ENCODE measurements at places on chromosomes 3 and 15.

GRCh38 chr3:157120071-157120892, 39.7 kb downstream of the CCNL1 start:
- DNase-seq = no peak

- no peak for DNase-seq
These were observed 83.2 kb upstream of the PLSCR4 start for GRCh38 chr3:146334151-146334550.

DNA sequence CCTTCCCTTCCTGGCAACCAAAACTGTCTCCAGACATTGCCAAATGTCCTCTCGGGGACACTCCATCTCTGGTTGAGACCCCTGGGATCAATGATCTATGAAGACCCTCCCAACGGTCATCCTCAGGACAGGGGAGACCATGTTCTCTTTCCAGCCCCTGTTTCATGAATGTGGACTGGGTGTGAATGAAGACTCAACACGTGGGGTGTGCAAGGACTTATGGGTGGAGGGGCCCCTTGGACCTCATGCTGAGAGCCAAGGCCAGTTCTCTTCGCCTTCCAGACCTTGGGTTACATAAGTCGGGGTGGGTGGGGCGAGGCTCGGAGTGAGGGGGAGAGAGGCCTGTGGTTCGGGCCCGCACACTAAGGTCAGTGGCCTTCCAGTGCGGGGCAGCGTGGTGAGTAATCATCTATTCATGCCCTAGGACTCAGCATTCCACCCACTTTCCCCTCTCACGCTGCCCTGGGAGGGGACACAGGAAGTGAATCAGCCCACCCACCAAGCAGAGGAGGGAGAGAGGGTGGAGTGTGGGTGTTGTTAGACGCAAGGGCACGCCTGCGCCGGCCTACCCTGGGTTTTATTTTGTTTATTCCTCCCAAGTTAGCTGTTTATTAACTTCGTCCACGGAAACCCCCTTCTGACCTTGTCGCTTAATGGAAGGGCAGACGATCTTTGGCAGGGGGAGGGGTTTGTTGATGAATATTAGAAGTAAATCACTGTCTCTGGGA, 6.7 kb downstream of the PAQR5 start:
- no peak for DNase-seq

DNA sequence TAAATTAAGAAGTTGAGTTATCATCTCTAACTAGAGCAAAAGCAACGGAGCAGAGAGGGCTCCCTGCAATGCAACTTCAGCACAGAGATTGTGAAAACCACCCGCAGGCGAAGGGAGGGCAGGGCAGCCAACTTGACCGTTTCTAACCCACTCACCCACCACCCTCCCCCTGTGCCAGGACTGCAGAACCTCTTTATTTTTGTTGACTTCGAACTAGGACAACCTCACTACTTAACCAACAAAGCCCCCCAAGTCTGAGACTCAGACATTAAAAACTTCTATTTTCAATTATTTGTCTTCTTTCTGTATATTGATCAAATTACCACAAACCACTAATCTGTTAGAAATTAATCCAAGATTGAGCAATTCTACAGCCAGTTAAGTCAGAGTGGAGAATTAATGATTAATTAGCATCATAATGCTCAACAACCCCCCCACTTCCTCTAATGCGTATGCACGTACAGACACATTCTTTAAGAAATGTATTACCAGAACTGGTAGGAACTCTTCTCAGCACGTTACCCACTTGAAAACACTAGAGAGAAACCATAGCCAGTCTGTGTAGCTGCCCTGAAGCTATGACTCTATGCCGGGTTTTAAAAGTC, 2.0 kb downstream of the MGLL start:
- DNase-seq = no peak

GRCh38 chr15:89002830-89003229, 85.4 kb upstream of the ABHD2 start:
- no peak for DNase-seq

- no peak for DNase-seq
These were observed 28.4 kb upstream of the TCF12 start for GRCh38 chr15:56890038-56890437.
